ENCODE measurements at places on chromosomes 12 and 14.

DNA sequence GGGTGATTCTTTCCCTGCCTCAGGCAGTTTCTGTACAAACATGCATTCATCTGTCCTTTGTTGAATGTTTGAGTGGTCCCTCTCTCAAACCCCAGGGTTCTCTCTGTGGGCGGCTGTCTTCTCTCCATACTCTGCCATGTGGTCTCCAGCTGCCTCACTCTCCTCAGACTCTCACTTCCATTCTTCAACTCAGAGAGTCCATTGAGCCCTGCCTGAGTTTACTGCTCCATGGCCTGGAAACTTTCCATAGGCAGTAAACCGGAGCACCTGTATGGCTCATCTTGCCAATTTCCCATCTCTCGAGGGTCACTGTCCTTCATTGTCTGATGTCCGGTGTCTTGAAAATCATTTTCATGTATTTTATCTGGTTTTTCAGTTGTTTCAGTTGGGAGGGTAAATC is 11.3 kb downstream of the C14orf132 start:
- no peak for DNase-seq

- peak; percentile 41 for DNase-seq
Measured at GRCh38 chr14:66076176-66076575, 410.0 kb upstream of the CCDC196 start.

- DNase-seq, result no peak
Measured at GRCh38 chr12:14695715-14696141, 671 bp downstream of the GUCY2C start.

DNA sequence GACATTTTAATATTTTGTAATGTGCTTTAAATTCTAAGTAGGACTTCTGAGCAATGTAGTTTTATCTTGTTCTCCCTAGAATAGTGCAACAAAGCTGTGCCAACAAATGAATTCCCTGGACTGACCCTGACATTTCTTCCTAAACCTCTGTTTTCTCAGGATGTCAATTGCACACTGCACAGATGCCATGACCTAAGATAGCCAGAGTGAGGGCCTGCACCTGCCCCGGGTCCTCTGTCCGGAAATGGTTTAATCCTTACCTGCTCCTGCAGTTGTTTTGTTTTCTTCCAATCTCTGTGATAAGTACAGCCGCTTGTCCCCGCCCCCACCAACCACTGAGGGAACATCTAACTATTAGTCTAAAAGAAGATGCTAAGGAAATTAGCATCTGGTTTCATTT is 831.5 kb downstream of the GALC start:
- no peak for DNase-seq

DNA sequence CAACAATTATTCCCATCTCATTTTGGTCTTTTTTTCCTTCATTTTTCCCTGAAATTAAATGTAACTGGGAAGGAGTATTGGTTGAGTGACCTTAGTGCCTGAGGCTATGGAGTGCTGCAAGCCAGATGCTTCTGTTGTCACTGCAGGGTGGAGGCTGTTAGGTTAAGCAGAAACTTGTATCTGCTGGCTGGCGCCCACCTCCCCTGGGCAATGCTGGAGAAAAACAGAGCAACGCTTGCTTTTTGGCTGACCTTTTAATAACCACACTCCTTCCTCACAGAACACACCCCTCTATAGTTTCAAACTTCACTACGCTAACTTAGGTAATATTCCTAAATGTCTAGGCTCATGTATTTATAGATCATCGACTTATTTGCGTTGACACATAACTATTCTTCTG is 583.5 kb upstream of the NOVA1 start:
- no peak for DNase-seq

GRCh38 chr12:15741082-15741481 is 48.1 kb downstream of the EPS8 start:
- DNase-seq, result no peak

- DNase-seq, result no peak
Measured at GRCh38 chr12:46790066-46790465, 35.7 kb downstream of the SLC38A4 start.

DNA sequence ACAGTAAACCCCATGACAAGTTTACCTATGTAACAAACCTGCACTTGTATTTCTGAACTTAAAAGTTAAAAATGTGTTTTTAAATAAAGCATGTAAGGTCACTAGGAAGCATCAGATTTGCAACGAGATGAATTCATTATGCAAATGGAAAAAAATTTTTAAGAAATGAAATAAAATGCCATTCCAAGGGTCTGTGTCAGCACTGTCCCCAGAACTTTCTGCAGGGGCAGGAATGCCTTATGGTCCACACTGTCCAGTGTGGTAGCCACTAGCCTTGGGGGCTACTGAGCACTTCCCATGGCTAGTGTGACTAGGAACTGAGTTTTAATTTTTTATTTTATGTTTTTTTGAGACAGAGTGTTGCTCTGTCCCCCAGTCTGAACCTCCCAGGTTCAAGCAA is 49.2 kb downstream of the HSP90AA1 start:
- no peak for DNase-seq

GRCh38 chr14:72515779-72516770 is 377.8 kb downstream of the DPF3 start:
- no peak for DNase-seq

- DNase-seq, result no peak
Measured at GRCh38 chr14:53894456-53894855, 62.2 kb downstream of the BMP4 start.

- DNase-seq, result no peak
Measured at GRCh38 chr14:65115615-65116014, 13.3 kb upstream of the MAX start.

- DNase-seq, result no peak
Measured at GRCh38 chr12:120062976-120063579, 53.5 kb downstream of the RAB35 start.

- DNase-seq, result no peak
Measured at GRCh38 chr14:39272918-39273317, 39.2 kb downstream of the MIA2 start.

DNA sequence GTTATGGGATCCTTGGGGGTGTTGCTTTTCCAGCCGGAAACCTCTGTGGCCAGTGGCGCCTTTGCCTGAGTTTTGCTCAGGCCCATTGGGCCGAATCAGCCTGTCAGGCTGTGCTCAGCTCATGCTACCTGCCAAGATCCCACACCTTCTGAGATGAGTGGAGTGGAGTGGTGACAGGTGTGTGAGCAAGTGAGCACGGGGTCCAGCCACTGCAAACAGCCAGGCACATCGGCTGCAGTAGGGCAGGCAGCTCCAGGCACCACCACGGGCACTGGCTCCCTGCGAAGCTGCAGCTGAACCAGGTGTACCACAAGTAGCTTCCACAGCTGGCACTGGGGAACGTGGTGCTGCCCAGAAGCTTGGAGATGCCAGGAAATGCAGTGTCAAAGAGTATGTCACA is 21.1 kb upstream of the WDR89 start:
- no peak for DNase-seq

GRCh38 chr14:35387219-35387618 is 17.3 kb downstream of the NFKBIA start:
- no peak for DNase-seq

DNA sequence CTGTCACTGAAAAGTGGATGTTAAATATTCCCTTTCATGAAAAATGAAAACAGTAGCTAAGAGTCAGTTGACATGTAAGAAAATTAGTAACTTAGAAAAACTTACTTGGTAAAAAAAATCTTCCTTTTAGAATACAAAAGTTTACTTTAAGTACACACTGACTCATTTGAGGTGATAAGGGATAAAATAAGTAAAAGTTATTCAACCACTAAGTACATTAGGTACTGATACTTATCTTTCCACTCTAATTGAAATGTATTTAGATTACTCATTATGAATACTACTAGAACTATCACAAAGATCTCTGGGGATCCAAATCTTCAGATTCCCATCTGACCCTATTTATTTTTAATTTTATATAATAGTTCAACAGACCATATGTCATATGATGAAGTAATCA is 12.2 kb downstream of the SYCP3 start:
- DNase-seq, result no peak

DNA sequence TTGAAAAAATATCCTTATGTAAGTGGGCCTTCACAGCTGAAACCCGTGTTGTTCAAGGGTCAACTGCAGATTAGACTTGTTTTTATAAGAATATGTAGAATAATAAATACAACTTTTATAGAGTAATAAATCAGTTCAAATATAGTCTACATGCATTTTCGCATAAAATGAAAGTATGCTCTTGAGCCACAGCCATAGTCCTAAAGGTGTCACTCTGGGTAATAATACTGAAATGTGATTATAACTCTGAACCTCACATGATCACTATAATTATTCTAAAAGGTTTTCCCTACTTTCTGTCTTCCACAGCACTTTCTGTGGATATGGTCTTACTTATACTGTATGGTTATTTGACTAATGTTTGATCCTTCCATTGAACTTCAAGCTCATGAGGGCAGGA is 185.8 kb downstream of the SLC6A15 start:
- DNase-seq, result no peak

DNA sequence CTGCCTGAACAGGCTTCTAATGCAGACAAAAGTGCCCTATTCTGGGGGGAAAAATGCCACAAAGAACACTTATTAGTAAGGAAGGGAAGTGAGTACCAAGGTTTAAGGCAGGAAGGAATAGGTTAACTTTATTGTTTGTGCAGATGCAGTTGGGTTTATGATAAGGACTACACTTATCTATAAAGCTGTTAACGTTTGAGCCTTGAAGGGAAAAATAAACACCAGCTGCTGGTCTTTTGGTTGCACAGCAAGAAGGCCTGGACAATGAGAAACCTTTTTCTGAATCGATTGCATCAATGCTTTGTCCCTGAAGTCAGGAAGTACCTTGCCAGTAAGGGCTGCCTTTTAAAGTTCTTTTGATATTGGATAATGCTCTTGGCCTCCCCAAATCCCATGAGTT is 407.8 kb downstream of the ATP23 start:
- DNase-seq, result no peak

GRCh38 chr14:74909501-74909900 is 13.6 kb downstream of the RPS6KL1 start:
- no peak for DNase-seq

GRCh38 chr12:6696690-6697583 is 3.7 kb downstream of the PIANP start:
- DNase-seq, result no peak

GRCh38 chr12:82057770-82058169 is 298.6 kb upstream of the PPFIA2 start:
- no peak for DNase-seq

DNA sequence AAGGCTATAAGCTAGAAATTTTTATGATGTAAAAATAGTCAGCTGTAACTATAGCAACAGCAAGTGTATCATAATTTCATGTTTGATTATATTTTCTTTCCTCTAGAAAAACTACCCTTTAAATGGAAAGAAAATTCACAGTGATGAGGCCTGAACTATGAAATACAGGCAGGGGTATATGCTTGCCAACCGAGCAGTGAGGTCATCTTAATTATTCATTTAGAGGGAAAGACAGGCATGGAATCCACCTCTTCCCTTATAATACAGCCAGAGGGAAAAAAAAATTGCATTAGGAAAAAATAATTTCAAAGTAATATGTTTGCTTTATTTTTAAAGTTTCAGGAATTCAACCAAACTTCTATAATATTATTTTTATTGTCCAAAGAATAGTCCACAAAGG is 139.8 kb downstream of the EPS8 start:
- no peak for DNase-seq

DNA sequence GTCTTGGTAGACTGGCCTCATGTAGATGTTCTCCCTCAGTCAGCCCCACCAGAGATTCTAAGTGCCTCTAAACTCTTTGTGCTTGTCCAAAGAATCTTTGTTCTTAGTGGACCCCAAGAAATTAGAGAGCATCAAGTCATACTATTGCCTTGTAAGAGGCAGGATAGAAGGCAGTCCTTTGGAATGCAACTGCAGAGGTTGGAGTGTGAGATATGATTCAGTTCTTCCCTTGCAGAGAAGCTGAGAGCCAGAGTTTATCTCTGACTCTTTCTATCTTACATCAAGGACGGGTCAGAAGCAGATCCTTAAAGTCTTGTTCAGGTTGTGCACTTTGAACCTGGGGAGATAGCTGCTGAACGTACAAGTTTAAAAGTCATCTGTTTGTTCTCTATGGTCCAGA is 21.1 kb downstream of the TMX1 start:
- DNase-seq, result no peak

DNA sequence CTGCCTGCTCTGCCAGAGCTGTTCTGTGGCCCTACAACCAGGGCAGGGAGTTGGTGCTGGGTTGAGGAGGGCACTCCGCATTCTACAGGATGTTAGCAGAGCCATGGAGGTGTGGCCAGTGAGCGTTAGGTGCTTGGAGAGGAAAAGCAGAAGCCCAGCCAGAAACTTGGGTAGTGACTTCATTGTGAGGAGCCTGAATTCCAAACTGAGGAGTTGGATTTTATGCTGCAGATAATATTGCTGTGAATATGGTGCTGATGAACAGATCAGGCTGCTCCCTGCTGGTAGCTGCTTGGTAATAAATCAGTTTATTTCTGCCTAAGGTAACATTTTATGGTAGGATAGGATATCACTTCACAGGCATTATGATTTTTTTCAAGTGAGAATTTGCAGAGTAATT is 7.1 kb upstream of the CCDC175 start:
- DNase-seq, result no peak

DNA sequence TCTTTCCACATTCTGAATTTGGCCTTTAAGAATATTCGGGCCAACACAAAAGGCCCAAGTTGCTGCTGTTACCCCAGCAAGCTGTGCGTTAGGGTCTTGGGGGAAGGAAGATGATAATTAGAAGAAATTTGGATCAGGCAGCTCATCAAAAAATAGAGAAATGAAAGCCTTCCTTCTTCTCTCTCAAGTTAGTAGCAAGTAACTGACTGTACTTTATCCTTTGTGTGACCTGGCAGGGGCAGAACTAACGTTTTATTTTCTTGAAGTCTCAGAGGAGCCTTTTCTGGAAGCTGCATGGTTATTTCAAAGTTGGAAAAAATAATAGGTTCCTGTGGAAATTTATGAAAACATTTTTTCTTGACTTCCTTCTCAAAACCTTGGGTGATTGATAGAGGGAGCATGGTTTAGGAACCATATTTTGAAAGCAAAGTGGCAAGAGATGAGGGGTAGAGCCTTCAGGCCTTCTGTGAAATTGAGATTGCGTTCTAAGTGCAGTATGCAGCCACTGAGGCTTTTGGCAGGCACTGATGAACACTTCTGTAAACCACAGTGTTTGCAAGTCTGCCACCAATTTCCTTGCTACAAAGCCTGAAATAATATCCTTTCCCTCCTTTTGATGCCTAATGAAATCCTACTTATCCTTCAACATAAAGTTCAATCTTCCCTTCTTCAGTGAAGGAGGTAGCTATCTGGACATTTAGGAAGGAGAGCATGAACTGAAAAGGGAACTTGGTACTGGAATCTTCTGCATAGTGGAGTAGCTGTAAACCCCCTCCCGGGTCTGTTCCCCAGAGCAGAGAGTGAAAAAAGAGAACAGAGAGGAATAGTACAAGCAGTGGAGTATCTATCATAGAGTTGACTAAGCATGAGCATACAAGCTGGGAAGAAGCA is 123.2 kb downstream of the FGD4 start:
- no peak for DNase-seq

DNA sequence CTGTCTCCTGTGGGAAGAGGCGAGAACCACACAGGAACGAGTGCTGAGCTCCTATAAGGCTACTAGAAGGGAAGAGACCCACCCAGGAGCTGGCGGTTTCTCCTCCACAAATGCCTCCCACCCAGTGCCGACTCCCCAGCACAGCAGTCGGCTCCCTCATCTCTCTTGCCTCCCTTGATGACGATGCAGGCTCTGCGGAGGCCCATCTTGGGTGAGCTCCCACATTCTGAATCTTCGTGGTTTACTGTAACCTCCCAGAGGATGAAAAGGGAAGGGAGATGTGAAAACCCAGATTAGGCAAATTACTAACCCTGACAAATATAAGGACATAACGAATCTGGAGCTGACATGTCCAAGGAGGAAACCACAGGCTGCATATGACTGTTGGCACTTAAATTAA is 23.8 kb downstream of the GRIN2B start:
- DNase-seq, result no peak

Measured in NCI-H2107 (cell line).